ENCODE measurements at places on chromosomes 1 and 21.

- peak; percentile 47 for DNase-seq
These were observed 96.7 kb upstream of the TRABD2B start for GRCh38 chr1:48093696-48094528.

GRCh38 chr1:53804791-53805505 is 33.1 kb downstream of the NDC1 start:
- DNase-seq, result no peak

- DNase-seq, result peak; percentile 5
These were observed 805 bp downstream of the ATG4C start for GRCh38 chr1:62784509-62785365.

DNA sequence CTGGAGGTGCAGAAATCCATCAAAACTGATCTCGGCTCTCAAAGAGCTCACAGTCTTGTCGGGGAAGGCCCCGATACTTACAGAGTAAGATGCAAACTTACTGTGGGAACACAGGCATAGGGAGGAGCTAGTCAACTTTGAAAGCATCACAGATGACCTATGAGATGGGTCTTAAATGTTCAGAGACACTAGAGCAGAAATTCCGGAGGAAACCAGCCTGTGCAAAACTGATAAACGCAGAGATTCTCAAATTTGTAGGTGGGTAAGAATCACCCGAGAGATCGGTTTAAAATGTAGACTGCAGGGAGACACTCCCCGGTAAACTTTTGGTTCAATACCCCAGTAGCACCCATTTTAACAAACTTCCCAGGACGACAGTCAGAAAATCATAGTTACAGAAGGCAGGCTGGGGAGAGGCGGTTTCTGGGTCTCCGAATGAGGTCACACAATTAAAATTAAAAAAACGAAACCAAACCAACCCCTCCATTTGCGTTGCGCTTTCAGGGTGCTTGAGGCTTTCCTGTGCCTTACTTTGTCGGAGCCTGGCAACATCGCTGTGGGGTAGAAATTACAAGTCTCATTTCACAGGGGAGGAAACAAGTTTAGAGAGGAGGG is 755 bp upstream of the THRAP3 start:
- peak; percentile 20 for DNase-seq

DNA sequence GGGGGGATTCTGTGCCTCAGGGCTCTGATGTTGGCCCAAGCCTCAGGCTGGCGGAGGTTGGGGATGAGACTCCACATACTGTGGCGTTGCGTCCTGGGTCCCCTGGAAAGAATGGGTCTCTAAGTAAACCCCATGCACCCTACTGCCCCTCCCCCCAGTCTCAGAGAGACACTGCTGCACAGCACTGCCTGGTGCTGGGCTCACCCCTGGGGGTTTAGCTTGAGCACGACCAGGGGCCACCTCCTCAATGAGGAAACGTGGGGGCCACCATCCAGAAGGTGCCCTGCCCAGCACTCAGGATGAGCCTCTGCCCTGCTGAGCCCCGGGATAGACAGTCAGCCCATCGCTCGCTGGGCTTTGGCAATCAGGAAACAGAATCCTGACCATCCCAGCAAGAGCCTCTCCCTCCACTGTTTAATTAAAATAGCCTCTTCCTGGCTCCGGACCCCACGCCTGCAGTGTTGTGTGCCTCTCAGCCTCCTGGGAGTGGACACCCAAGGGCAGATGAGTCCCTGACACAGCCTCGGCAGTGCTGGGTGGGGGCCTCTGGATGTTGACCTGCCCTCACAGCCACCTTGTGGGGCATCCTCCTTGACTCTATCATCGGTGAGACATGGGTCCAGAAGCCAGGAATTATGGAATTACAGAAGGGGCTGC is 3.5 kb upstream of the KRTAP10-4 start:
- no peak for DNase-seq

All from T-helper 1 cell (primary cell).